Heart left ventricle (tissue), 16 donors: ENCODE measurements at places on chromosomes 11 and 22. TPM values are rescaled to one million over a fixed set of nuclear protein-coding genes. Genes with fewer than 3 reads are reported as not detected.

DNA sequence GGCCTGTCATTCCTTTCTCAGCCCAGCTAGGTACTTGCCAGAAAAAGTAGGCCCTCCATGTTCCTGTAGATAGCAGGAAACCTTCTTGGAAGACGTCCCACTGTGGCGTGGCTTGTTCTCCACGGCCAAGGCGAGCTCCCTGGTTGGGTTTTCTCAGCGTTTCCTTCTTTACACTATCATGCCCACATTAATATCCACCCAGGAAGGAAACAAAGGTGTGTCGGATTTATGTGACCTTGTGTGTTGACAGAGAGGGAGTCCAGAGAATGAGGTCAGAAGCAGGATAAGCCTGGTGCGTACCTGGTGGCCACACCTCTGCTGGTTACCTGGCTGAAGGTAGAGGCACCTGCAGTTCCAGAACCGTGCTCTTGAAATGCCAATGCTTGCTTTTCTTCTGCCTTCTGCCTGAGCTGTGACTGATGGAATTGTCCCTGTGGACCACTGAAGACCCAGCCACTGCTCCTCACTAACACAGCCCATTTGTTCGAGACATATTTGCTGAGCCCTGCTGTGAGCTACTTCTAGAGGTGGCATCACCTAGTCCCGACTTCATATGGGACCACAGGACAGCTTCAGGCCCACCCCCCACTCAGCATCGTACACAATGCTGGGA lies 7.9 kb downstream of the ASPHD2 start:
- DNase-seq, result no peak
- no peaks in the 10 kb centered on the region for H3K4me1 ChIP-seq
- peaks cover 9% of the 10 kb centered on the region for H3K36me3 ChIP-seq
- H3K4me3 ChIP-seq, result no peak overlapping the region
- no peak overlapping the region for H3K27ac ChIP-seq
- H3K27me3 ChIP-seq, result peaks cover 17% of the 10 kb centered on the region

DNA sequence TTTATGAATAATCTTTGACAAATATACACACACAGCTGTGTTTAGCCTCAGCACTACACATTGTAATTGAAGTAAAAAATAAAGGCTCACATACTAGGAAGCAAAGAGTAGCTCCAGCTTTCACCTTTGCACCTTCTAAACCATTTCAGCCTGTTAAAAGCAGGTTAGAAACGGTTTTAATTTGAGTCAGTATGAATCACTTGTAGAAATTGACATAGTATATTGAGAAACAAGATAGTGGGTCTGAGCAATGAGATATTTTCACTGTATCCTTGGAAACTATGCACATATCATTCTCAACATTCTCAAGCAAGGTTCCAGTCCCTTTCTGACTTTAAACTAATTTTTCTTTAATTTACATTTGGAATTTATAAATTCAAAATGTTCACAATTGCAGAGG lies 380.3 kb downstream of the AASDHPPT start:
- no peak for DNase-seq
- no peaks in the 10 kb centered on the region for H3K27me3 ChIP-seq
- no peak overlapping the region for H3K27ac ChIP-seq
- no peak overlapping the region for H3K4me3 ChIP-seq
- H3K4me1 ChIP-seq, result no peaks in the 10 kb centered on the region
- H3K36me3 ChIP-seq, result no peaks in the 10 kb centered on the region

- no peak for DNase-seq
- H3K27ac ChIP-seq, result no peak overlapping the region
- H3K36me3 ChIP-seq, result no peaks in the 10 kb centered on the region
- no peaks in the 10 kb centered on the region for H3K4me1 ChIP-seq
These were observed 187.1 kb upstream of the DDI1 start for GRCh38 chr11:103849366-103849765.

- no peaks in the 10 kb centered on the region for H3K36me3 ChIP-seq
- no peak overlapping the region for H3K27ac ChIP-seq
- no peaks in the 10 kb centered on the region for H3K4me1 ChIP-seq
- no peaks in the 10 kb centered on the region for H3K27me3 ChIP-seq
- no peak for DNase-seq
These were observed 525 bp downstream of the SLC22A12 start for GRCh38 chr11:64591257-64592233.

DNA sequence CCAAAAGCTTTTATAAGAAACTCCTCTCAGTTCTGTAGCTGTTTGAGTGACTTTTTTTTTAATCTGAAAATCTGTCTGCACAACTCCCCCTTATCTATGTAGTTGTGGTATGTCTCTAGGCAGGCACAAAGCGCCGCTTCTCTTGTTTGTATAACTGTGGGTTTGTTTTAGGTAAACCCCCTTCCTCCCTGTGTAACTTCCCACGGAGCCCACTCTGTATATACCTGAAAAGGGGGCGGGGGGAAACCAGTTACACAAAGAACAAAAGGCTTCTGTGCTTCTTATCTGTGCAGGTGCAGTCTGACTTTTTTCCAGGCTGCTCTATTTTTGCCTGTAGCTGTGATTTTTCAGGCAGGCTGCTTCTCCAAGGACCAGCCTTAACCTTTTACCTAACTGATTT lies 13.2 kb downstream of the OR10AG1 start:
- H3K36me3 ChIP-seq, result no peaks in the 10 kb centered on the region
- H3K4me3 ChIP-seq, result no peak overlapping the region
- no peaks in the 10 kb centered on the region for H3K27me3 ChIP-seq
- DNase-seq, result no peak

DNA sequence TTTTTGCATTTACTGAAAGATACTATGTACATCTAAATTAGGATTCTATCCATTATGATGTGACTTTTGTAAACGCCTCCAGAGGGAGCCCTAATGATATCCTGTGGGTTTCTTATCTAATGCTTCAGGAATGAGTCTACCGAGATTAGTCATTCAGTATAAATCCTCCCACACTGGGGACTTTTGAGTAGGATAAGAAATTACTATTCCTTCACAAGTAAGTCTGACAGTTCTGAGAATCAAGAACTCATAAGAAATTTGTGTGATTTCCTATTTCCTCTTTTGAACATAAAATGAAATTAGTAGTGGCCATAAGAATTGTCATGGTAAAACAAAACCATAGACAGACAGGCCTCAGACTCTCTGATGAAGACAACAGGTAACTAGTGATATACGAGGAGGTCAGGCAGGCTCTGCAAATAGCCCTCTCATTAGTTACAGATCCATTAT lies 10.0 kb upstream of the OR5M1 start:
- no peaks in the 10 kb centered on the region for H3K36me3 ChIP-seq
- DNase-seq, result no peak
- no peaks in the 10 kb centered on the region for H3K4me1 ChIP-seq
- no peaks in the 10 kb centered on the region for H3K27me3 ChIP-seq
- no peak overlapping the region for H3K27ac ChIP-seq

DGCR6 gene
- 47.0 TPM for total RNA-seq

FAM227A gene
- total RNA-seq, result 0.56 TPM

OR8H3 gene
- not detected for total RNA-seq
